A549 treated with DMSO at 1 μM for 4 hours (cell line): ENCODE measurements at places on chromosomes 5 and 9. TPM values are rescaled to one million over a fixed set of nuclear protein-coding genes. Genes with fewer than 3 reads are reported as not detected.

APBA1 gene
- total RNA-seq = 0.17 to 0.47 TPM (median 0.27 TPM) in 5 replicates

LCN2 gene
- total RNA-seq = 2.2 to 6.1 TPM (median 3.3 TPM) in 5 replicates

PNPLA7 gene
- total RNA-seq = 0.63 to 1.2 TPM (median 0.83 TPM) in 5 replicates

SPINK4 gene
- 0.40 TPM in 1 of 5 replicates, not detected in the others for total RNA-seq

IFNA2 gene
- not detected in 5 replicates for total RNA-seq

KCNIP1 gene
- not detected in 5 replicates for total RNA-seq

TMEFF1 gene
- total RNA-seq = 0.69 to 1.5 TPM (median 1.1 TPM) in 5 replicates

PKD2L2 gene
- total RNA-seq = 0.06 to 0.08 TPM in 2 of 5 replicates, not detected in the others

OLFM1 gene
- 9.8 to 12.2 TPM (median 10.8 TPM) in 5 replicates for total RNA-seq

WHRN gene
- 5.2 to 8.1 TPM (median 6.9 TPM) in 5 replicates for total RNA-seq

DIAPH1 gene
- 102 to 110 TPM (median 107 TPM) in 5 replicates for total RNA-seq

ZNF462 gene
- total RNA-seq = 4.9 to 6.2 TPM (median 5.9 TPM) in 5 replicates

CDC20B gene
- 0.07 to 0.14 TPM (median 0.09 TPM) in 3 of 5 replicates, not detected in the others for total RNA-seq

FOXD4L5 gene
- 0.06 to 0.10 TPM in 2 of 5 replicates, not detected in the others for total RNA-seq

PCDHB2 gene
- total RNA-seq = 3.3 to 4.1 TPM (median 3.3 TPM) in 5 replicates

GTF2H2C gene
- total RNA-seq = 34.5 to 40.3 TPM (median 37.6 TPM) in 5 replicates

RPL7A gene
- 3,238 to 3,462 TPM (median 3,433 TPM) in 5 replicates for total RNA-seq

ERAP2 gene
- total RNA-seq = 1.2 to 2.1 TPM (median 1.3 TPM) in 5 replicates

SOHLH1 gene
- not detected in 5 replicates for total RNA-seq

KIF4B gene
- total RNA-seq = 0.03 to 0.05 TPM (median 0.04 TPM) in 3 of 5 replicates, not detected in the others

LCN1 gene
- total RNA-seq = not detected in 5 replicates

IFNA21 gene
- total RNA-seq = not detected in 5 replicates

SPATA31C1 gene
- not detected in 5 replicates for total RNA-seq

GRIA1 gene
- total RNA-seq = 0.02 TPM in 1 of 5 replicates, not detected in the others

STC2 gene
- total RNA-seq = 55.5 to 104 TPM (median 60.0 TPM) in 5 replicates

ITGA2 gene
- 25.2 to 44.0 TPM (median 32.9 TPM) in 5 replicates for total RNA-seq

LRRC70 gene
- 0.08 to 0.41 TPM (median 0.14 TPM) in 3 of 5 replicates, not detected in the others for total RNA-seq

MTX3 gene
- total RNA-seq = 6.4 to 7.8 TPM (median 7.5 TPM) in 5 replicates

TYRP1 gene
- total RNA-seq = not detected in 5 replicates

ZNF883 gene
- total RNA-seq = 0.89 to 1.1 TPM (median 0.98 TPM) in 5 replicates

FBP2 gene
- total RNA-seq = not detected in 5 replicates

FCN1 gene
- not detected in 5 replicates for total RNA-seq

IFNB1 gene
- total RNA-seq = not detected in 5 replicates

FOCAD gene
- total RNA-seq = 17.5 to 23.4 TPM (median 19.0 TPM) in 5 replicates

ARHGEF37 gene
- total RNA-seq = 0.73 to 1.3 TPM (median 0.89 TPM) in 5 replicates

MZB1 gene
- total RNA-seq = 0.14 TPM in 2 of 5 replicates, not detected in the others

TSLP gene
- not detected in 5 replicates for total RNA-seq

WDR70 gene
- 9.3 to 16.2 TPM (median 12.2 TPM) in 5 replicates for total RNA-seq
